ENCODE measurements at places on chromosomes 7 and 10.
A peak's percentile ranks its signal among the peaks of the same experiment; 100 is the strongest.

DNA sequence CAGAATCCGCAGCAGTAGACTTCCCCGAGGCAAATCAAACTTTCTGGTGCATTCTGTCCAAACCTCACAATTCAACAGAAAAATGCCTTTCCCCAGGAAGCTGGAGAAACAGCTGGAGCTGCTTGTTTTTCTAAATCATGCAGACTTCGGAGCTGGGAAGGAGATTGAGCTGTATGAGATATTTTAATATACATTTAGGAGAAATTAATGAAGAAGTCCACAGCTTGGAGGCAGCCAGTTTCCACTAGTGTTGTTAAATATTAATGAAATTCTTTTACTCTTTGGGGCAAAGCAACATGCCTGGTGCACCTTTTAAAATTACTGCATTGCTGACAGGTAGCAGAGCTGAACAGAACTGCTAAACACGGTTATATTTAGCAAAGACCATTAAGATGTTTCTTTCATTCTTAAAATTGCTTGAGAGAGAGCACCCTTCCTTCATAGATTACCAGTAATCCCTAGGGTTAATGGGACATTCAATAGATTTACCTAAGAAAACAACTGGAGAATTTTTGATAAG lies 566.4 kb downstream of the SORCS3 start:
- DNase-seq, result no peak

DNA sequence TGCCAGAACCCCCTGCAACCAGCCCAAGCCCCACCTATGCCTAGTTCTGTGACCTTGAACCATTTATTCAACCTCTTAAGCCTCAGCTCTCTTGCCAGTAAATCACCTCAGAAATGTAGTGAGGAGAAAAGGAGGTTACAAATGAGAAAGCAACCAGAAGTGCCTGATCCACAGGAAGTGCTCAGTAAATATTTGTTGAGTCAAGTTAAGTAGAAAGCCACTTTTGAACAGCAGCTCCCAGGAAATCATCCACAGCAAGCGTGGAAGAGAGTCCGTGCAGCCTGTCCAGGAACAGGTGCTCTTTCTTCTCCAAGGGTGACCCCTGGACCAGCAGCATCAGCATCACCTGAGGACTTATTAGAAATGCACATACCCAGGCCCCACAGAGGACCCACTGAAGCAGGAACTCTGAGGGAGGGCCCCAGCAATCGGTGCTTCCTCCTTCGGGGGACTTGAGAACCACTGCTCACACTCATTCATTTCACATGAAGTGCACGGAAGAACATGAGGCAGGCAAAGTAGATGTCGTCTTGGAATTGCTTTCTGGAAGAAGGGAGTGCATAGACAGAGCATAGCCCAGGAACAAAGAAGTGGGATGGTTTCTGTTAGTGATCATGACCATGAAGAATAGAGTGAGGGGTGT lies 6.3 kb upstream of the C10orf71 start:
- DNase-seq, result no peak

- no peak for DNase-seq
Observed at GRCh38 chr7:127895814-127896280, 135.4 kb downstream of the LRRC4 start.

DNA sequence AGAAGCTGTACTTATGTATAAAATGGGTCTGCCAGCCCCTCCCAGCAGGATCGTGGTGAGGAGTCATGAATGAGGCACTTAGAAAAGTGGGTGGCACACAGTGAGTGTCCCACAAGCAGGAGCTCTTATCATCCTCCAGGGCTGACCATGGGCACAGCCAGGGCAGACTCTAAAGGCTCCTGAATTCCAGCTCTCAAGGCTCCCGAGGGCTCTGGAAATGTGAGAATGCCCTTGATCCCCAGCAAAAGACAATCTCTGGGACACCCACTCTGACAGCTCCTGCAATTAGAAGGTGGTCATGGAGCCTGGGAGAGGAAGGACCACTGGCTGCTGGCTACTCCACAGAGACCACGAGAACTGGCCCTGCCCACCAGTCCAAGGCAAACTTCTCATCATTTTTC lies 1.6 kb downstream of the VSTM4 start:
- DNase-seq, result no peak

DNA sequence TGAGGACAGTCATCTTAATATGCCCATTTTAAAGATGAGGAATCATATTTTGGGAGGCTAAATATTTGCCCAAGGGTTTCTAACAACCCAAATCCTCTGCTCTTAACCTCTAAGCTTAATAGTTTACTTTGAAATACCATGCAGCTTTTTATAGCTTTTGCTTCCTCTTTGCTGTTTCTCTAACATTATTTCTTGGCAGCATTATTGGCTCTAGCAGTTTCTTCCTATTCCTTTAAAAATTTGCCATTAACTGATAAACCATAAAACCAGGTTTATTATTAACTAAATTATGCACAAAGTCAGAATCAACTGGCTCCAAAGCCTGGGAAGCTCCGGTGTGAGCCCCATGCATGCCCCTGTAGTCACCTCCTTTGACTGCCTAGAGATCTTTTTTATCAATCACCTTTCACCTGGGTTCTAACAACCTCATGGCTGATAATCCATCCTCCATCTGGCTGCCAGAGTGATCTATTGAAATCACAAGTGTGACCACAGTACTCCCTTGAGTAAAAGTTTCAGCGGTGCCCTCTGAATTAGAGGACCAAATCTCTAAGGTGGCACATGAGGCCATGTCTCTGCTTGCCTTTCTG lies 62.4 kb downstream of the ITGB8 start:
- no peak for DNase-seq

DNA sequence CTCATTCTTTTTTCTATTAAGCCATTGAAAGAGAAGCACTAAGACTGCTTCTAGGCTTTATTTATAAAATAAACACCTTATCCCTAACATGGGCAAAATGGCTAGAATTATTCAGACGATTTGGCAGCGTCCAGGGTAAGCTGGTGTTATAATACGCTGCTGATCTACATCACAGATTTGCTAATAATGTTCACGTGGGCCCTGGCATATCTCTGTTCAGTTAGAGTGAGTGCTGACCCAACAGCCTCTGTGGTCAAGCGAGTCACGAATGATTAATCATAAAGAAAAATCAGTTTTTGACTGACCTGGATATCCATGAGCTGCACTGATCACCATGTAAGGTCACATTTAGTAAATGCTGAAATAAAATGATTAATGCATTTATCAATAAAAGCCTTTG lies 28.4 kb upstream of the CBLL1 start:
- no peak for DNase-seq

DNA sequence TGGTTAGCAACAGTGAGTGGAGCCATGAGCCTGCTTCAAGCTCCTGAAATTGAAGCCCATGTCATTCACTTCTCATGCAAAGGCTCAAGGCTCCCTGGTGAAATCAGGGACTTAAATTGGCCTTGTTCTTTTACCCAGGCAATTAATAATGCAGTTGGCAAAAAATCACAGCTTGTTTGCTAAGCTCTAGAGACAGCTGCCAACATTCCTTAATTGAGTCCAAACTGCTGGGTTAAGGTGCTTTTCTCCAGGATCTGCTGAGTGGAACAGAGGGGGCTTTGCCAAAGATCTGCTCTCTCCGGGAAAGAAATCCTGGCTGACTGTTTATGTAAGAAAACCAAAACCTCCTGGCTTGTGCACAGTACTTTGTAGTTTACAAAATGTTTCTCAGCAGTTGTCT lies 257.6 kb upstream of the GHITM start:
- DNase-seq, result no peak

- DNase-seq, result no peak
Observed at GRCh38 chr7:28093623-28094232, 86.9 kb downstream of the JAZF1 start.

- no peak for DNase-seq
Observed at GRCh38 chr7:132618271-132618955, 42.1 kb upstream of the PLXNA4 start.

GRCh38 chr7:27686315-27686714 lies 23.6 kb upstream of the HIBADH start:
- no peak for DNase-seq

DNA sequence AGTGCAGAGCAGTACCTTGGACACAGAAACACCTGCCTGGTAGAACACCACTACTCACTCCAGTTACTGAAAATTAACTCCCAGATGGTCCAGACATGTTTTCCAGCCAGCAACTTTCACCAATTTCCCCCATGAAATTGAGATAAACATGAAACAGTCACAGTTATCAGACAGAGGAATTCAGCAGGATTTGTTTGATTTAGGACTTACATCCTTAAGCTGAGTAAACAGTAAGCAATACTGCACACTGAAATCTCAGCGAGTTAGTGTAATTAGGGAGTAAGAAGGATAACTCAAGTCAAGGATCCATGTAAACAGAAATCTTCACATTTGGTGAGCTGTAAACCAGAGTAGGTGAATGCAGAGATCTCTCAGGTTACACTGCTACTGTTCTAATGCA lies 353.5 kb downstream of the ELMO1 start:
- no peak for DNase-seq

GRCh38 chr7:27952456-27953285 lies 212.7 kb downstream of the TAX1BP1 start:
- no peak for DNase-seq

DNA sequence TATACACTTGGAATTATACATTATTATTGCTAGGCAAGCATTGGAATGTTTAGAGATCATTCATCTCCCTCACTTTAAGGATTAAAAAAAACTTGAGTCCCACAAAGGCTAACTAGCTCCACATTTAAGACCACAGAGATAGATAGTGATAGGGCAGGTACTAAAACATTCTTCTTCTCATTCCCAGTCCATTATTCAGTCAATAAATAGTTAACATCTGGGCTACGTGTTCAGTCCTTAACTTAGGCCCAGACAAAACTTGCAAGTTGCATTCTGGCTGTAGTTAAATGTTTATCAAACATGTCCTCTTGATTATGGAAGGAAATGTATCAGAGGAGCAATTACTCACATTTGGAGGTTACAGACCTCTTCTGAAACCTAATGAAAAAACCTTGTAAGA lies 2.4 kb downstream of the GNG11 start:
- DNase-seq, result no peak

GRCh38 chr10:66927971-66928770 lies 2.3 kb downstream of the LRRTM3 start:
- DNase-seq, result no peak

GRCh38 chr10:126417220-126417825 lies 29.0 kb upstream of the ADAM12 start:
- no peak for DNase-seq

DNA sequence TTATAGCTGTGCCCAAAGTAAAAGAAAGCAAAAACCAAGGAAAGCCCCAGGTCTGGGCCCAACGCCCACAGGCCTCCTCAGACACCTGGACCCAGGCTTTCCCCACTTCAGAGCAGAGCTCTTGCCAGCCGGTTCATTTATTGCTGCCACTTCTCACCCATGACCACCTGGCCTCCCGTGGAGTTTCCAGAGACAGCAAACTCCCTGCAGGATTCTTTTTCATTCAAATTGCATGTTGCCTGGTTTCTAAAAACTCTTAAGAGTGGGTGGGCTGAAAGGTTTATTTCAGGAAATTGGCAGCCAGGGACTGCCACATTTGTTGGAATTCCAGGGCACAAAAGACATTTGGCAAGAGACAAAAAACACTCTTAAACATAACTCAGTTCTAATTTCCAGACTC lies 4.7 kb downstream of the VOPP1 start:
- DNase-seq, result no peak

DNA sequence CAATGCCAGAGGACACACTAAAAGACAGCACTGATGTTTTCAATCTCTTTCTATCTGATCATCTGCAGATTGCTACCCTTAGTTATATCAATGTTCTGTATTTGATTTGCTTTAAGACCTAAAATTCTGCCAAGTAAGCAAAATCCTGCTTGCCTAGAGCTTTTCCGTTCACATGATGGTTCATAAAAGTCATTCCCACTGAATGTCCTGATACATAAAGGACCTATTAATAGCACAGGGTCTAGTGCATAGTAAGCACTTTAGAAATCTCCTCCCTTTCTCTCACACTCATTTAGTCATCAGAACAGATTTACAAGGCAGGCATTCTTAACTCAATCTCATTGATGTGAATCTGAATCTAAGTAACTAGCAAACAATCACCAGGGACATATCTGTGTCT lies 68.8 kb downstream of the PCGF5 start:
- no peak for DNase-seq

DNA sequence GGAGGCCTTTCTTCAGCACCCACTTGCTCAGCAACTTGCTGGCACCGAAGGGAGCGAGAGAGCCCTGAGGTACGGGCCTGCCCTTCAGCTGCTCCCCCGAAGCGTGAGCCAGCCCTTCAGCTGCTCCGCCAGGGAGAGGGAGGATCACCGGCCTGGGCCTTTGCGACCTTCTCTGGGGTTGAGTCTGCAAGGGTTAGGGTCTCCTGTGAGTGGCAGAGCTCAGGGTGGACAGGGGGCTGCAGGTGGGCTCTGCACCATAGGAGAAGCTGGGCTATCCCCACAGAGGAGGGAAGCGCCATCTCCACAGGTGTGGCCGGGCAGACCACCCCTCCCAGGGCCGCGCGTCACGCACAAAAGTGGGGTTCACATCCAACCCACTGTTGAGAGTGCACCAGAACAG lies 490.6 kb upstream of the FOXK1 start:
- no peak for DNase-seq

DNA sequence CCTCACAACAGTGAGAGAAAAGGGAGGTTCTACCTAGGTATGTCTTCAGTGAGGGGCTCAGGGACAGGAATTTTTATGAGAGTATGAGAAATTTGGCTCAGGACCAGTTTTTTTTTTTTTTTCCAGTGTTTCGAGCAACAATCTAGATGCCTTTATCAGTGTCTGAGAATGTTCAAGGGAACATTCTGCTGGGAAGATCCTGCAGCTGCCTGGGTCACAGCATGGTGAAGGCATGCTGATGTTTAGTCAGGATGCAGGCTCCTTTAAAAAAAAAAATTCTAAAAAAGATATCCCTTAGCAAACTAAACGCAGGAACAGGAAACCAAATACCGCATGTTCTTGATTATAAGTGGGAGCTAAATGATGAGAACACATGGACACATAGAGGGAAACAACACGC lies 31.0 kb downstream of the SBDS start:
- DNase-seq, result no peak

GRCh38 chr10:101834341-101834740 lies 9.3 kb downstream of the KCNIP2 start:
- peak; percentile 22 for DNase-seq

- DNase-seq, result no peak
Observed at GRCh38 chr10:25174461-25175230, at the start of gene GPR158. GPR158 (plus strand) TSS chr10:25175001; CDS start chr10:25175421, 420 bp downstream.

- DNase-seq, result no peak
Observed at GRCh38 chr7:131342864-131343442, 15.3 kb downstream of the MKLN1 start.

GRCh38 chr7:134740376-134740775 lies 39.1 kb upstream of the CALD1 start:
- DNase-seq, result no peak

DNA sequence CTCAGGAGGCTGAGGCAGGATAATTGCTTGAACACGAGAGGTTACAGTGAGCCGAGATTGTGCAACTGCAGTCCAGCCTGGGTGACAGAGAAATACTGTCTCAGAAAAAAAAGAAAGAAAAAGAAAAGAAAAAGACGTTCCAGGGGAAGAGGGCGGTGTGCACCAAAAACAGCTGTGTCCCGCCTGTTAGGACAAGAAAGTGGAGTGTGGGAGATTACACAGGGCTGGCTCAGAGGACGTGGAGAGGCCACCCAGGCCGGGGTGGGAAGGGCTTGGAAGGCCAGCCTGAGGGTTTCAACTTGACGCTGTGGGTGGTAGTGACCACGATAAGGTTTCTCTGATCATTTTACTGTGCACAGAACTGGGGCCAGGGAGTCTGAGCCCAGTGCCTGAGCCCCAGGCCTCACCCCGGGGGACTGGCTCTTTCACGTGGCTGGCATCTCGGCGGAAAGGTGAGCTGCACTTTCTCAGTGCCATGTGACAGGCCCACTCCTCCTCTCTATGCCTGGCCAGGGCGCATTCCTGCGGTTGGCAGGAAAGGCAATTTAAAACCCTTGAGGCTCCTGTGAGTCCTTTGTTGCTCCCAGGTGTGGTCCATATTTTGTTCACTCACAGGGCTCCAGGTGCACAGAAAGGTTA lies 13.9 kb downstream of the RHBDD2 start:
- DNase-seq, result no peak

Data from bone marrow (tissue), 2 donors.